ENCODE measurements at places on chromosomes 1 and 21.

GRCh38 chr1:30311749-30312148, 411.6 kb downstream of the MATN1 start:
- no peak for DNase-seq

DNA sequence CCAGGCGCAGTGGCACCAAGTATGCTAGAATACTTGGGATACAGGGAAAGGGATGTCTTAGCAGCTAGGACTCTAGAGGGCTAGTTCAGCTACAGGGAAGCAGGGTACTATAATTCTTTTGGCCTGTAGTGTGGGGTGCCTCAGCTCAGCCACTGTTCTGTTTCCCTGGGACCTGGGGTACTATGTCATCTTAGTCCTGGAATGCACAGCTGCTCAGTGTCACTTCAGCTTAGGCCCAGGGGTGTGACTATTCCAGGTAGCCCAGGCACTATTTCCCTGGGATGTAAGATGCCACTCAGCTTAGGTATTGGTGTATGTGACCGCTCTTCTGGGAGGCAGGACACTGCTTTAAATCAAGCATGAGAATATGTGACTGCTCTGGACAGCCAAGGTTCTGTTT, 34.1 kb downstream of the RGSL1 start:
- no peak for DNase-seq

GRCh38 chr1:15296585-15297321, 49.7 kb downstream of the FHAD1 start:
- no peak for DNase-seq

- no peak for DNase-seq
Observed at GRCh38 chr1:153680120-153680403, 1.6 kb downstream of the NPR1 start.

DNA sequence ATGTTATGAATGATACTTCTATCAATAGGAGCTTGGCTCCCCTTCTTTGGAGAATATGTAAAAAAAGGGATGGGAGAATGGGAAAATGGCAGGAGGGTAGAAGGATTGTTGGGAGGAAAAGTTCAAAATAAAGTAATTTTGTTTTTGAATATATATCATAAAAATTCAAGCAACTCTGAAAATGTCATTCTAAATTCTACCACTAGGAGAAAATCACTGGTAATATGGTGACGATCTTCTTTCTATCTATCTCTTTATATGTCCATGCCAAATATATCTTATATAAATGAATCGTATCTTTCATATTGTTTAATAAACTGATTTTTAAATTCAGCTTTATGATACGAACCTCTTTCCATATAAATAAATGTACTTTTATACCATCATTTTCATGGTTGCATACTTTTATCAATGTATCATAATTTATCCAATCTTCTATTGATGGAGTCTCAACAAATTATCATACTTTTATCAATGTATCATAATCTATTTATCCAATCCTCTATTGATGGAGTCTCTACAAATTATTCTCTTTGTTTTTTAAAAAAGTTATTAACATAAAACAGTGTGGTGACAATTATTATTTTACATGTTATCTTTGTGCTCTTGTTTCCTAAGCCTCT, 73.7 kb upstream of the MARK1 start:
- DNase-seq, result no peak

DNA sequence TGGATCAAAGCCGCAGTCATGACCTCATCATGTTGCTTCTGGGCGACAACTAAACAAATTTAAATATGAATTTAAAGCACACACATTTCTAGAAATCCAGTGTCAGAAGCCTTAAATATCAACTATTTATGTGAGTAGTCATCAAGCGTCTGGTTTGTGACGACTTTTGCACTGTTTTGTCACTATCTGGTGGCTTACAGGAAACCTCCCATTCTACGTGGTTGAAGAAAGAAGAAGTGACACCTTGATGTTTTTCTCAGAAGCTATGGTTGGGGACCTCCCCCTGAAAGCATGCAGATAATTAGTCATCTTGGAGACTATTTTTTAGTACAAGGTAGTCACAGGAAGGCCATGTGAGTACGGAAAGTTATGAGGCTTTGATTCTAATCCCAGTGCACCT, 58.5 kb downstream of the TENT5C start:
- no peak for DNase-seq

- no peak for DNase-seq
Observed at GRCh38 chr1:90973897-90974798, 47.7 kb downstream of the ZNF644 start.

DNA sequence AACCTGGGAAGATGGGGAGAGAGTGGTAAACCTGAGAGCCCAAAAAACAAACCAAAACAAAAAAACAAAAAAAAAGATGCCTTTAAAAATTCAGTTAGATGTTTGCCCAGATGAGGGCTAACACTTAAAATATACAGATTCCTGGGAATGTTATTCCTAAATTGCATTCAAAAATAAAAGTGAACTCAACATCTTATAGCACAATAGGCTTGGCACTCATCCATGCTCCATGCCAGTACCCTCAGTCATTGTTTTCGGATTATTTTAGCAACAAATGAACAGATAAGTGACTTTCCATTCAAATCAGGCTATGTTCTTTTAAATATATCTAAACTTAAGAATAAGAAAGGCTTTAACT, 3.7 kb downstream of the ATP1A1 start:
- no peak for DNase-seq

DNA sequence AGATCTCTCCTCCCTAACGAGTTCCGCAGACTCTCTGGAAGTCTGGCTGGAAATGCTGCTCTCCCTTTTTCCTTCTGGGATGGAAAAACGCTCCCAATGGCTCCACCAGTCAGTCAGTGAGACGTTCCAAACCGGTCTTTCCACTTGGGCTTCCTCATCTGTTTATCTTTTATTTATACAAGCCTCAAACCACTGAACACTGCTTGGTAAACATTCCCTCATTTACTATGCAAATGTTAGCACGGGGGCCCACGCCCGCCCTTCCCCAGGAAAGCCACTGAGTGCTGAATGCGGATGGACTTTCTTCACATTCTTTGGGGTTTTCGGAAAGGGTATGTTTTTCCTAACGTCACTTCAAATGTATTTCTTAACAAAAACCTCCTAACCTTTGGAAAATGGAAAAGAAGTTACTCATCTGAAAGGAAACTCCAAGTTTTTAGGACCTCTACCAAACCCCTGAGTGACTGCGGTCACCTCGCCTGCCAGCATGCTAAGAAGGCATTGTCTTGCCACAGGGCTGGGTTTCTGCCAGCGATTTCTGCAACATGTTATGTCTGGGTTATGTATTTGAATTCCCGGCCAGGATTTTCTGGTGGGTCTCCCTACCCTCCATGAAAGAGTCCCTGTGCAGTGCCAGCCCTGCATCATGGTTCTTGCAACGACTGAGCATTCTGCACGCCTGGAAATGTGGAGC, 14.0 kb upstream of the UMODL1 start:
- DNase-seq, result no peak

GRCh38 chr1:207454046-207454964, at the start of gene CR2:
TSS of gene CR2 (plus strand) at chr1:207454328. CDS start at chr1:207454419, 91 bp downstream.
- DNase-seq, result no peak

DNA sequence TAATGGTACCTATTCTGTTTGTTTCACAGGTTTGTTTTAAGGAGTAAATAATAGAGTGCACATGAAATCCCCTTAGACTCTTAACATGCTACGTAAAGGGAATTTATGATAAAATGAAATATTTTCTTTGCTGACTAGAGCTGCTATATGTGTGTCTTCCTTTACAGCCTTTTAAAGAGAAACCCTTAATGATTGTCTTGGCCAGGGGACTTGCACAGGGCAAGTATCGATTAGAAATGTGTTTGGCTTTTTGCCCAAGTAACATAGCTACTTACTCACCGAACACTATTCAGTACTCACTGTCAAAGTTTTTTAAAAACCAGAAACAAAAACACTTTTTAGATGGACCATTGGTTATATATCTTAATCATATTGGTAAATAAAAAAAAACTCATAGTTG, 71.3 kb upstream of the KIAA1614 start:
- DNase-seq, result no peak

- no peak for DNase-seq
Observed at GRCh38 chr1:239446611-239447010, 60.2 kb downstream of the CHRM3 start.

DNA sequence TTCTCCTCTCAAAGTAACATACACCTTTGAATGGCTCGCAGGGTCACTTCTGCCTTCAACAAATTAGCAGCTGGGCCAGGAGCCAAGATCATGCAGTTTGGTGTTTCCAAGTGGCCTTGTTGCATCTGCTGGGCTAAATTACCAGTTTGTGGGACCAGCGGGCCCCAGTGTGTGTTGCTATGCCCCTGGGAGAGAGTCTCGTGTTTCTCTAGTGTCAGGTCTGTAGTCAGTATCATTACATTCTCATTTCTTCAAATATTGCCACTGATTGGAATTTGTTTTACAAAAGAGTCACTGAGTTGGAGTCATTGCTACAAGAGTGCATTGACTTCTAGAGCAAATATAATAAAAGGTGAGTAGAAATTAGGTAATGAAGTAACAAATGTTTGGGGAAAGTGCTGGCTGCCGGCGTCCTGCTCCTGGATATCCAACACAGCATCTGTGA, 35.5 kb downstream of the RHOU start:
- no peak for DNase-seq

DNA sequence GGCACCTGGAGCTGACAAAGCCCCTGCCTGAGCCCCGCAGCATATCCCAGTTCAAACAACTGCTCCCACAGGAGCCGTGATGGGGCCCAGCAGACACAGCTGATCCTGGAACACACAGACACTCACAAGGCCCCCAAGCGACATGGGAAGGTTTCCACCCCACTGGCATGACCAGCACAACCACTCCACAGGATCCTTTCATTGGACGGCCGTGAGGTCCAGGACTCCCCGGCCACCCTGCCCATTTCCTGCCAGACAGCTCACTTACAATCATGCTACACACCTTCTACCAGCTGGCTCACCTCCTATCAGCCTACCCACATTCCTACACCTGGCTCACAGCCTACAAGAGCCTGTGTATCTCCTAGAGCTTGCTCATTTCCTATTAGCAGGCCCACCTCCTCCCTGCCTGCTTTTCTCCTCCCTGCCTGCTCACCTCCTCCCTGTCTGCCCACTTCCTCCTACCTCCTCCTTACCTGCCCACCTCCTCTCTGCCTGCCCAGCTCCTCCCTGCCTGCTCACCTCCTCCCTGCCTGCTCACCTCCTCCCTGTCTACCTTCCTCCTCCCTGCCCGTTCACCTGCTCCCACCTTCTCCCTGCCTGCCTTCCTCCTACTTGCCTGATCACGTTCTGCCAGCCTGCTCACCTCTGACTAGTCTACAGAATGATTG, 73.9 kb downstream of the MATN1 start:
- no peak for DNase-seq

GRCh38 chr1:243587823-243588560, 262.1 kb downstream of the AKT3 start:
- no peak for DNase-seq

DNA sequence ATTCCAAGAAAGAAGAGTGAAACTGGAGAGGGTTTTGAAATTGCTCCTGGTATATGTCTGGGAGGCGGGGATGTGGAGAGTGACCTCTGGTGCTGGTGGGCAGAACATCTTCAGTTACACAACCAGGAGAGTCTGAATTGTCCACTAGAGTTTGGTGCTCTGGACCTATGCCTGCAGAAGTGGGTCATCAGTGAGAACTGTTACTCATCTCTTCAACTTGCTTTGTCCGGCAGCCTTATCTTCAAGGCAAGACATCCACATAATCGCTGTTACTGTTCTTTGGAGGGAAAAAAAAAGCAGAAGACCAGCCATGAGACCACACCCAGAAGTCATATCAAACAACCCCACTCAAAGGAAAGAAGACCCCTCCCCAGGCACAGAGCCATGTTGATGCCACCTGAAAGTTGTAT, 14.9 kb downstream of the SH2D1B start:
- DNase-seq, result no peak

DNA sequence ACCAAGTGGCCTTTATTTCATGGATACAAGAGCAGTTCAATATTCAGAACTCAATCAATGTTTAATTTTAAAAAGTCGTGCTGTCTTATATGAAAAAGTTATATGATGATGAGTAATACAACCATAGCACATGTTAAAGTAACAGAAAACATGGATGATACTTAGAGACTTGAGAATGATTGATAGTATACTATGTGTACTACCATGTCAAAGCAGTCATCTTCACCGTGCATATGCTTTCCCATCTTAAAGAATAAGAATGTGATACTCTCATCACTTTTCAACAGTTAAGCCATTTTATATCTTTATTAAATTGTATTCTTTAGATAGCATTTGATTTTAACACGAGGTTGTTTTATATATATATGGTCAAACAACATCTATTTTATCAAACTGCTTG, 535.9 kb upstream of the ADAMTS5 start:
- no peak for DNase-seq

DNA sequence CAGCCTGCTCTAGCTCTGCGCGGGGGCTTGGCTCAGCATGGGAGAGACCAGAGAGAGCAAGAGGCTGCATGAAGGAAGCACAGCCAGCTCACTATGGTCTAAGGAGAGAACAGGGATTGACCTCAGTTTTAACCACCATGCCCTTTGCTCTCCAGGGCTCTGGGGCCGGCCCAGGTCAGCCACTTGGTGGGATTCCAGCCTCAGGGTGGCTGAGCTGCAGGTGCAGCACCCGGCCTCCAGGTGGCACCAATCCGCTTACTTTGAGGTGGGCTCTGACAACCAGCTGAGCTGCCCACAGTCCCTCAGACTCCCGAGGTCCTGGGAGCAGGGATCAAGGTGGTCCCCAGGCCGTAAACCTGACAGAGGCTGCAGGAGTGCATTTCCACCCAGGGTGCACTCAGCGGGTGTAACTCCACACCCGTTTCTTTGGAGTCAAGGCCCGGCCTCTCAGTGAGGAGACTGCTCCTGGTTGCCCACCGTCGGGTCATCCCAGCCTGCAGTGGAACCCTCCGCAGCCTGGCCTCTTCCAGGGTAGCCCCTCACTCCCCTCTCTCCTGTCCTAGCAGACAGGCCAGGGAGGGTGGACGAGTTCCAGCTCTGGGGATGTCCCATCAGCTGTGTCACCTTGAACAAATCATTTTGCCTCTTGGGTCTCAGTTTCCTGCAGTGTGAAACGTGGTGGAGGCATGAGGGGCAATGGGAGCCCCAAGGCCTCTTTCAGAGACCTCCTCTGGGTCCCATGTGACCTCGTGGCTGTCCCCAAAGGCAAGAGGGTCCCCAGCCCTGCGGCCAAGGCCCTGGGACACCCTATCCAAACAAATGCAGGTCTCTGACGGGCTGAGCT, 607 bp upstream of the LGR6 start:
- peak; percentile 38 for DNase-seq

GRCh38 chr1:47881505-47882442, 115.4 kb downstream of the TRABD2B start:
- no peak for DNase-seq

DNA sequence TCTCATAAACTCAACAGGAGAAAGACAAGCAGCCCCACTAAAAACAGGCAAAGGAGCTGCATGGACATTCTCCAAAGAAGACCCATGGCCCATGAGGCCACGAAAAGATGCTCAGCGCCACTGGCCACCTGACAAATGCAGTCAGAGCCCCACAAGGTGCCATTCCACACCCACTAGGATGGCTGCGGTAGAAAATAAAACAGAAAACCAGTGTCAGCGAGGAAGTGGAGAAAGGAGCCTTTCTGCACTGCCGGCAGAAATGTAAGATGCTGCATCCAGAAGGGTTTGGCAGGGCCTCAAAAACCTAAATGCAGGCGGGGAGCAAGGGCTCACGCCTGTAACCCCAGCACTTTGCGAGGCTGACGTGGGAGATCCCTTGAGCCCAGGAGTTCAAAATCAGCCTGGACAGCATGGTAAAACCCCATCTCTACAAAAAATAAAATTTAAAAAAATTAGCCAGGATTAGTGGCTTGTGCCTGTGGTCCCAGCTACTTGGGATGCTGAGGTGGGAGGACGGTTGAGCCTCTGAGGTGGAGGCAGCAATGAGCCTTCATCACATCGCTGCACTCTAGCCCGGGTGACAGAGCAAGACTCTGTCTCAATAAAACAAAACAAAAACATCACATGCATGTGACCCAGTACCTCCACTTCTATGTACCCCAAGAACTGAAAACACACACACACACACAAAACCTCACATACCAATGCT, 4.2 kb downstream of the WNT9A start:
- no peak for DNase-seq
